ENCODE measurements at places on chromosomes 2 and 18.
A peak's percentile ranks its signal among the peaks of the same experiment; 100 is the strongest.

- DNase-seq: no peak
Observed at GRCh38 chr2:182300608-182301007, 126.2 kb downstream of the PDE1A start.

DNA sequence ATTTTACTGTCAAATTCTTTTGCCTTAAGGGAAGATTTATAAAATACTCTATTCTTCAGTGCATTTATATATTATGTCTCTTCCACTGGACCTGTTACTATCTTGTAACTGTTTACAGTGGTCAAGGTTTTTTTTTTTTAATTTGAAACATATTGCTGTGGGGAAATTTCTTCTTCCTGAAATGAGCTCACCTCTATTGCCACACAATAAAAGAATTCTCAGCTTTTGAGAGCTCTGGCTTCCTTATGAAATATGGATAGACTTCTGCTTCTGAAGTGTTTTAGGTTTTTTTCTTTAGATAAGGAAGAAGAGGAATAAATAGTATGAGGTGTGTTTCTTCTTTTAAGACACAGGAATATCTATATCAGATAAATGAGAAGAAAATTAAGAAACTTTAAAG is 7.7 kb downstream of the VRK2 start:
- no peak for DNase-seq

GRCh38 chr2:55157474-55157884 is 74.6 kb downstream of the CLHC1 start:
- DNase-seq: no peak

DNA sequence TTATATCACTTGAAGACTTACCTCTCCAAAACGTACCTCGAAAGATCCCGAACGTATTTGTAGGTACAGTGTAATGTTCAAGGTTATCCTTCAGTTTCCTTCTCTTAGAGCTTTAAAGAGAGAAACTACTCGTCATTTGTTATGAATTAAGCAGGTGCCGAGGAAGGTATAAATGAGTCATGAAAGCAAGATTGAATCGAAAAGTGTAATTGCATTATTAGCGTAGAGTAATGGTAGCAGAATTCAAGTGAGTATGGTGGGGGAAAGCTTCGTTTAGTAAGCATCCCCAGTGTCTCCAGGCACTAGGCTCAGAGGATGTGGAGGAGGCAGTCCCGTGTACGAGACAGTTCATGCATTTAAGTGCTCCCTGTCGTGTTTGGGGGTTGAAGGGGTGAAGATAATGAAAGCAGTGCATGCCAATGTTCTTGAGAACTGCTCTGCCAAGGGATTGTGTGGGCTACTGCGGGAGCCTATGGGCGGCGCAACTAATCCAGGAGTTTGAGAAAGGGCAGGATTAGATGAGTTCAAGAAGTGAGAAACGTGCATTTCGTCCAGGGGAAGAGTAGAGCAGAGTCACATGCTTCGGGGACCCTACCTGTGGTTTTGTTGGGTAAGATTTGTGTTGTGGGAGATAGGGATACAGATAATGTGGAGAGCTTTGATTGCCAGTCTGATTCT is 858 bp downstream of the POLR1B start:
- no peak for DNase-seq

DNA sequence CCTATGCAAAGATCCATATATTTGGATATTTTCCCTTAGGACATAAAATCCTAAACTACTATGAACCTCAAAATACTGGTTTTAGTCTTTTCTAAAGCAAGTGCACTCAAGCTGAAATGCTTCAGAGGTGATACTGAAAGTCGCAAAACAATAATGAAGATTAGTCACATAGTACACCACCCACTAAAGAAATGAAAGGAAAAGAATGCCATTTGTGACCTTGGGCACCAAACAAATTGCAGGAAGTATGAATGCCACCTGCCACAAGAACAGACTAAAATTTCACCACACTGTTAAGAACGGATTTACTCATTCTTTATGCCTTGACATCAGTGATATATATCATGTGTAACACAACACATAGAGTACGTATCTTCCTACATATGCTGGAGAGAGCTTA is 161.5 kb downstream of the ZNF521 start:
- DNase-seq: peak; percentile 8

GRCh38 chr2:26327291-26328272 is 18.4 kb upstream of the SELENOI start:
- DNase-seq: no peak
